GM12878 (cell line): ENCODE measurements at places on chromosomes 3 and 15. TPM values are rescaled to one million over a fixed set of nuclear protein-coding genes. Genes with fewer than 3 reads are reported as not detected.

DNA sequence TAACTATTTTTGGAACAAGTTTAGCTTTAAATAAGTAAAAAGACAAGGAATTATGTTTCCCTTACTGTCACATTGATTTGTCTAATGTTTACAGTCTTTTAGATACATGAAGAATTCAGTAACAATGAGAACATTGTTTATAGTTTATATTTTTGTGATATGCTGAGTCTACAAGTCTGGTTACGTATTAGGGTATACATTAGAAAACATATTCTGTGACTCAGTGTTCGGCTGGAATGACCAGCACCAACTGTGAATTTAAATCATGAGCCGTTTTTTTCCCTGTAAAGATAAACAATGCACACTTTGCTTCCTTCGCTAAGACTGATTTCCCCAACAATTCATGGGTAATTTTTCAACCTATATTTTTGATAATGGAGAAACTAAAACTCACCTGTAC lies 131.5 kb downstream of the DUT start:
- peaks cover 2% of the 10 kb centered on the region; the same call in 1 of the 2 replicates for H3K36me3 ChIP-seq
- no peak for DNase-seq
- no peaks in the 10 kb centered on the region for H3K4me1 ChIP-seq
- H3K4me3 ChIP-seq, result no peak overlapping the region
- H3K27ac ChIP-seq, result no peak overlapping the region

DNA sequence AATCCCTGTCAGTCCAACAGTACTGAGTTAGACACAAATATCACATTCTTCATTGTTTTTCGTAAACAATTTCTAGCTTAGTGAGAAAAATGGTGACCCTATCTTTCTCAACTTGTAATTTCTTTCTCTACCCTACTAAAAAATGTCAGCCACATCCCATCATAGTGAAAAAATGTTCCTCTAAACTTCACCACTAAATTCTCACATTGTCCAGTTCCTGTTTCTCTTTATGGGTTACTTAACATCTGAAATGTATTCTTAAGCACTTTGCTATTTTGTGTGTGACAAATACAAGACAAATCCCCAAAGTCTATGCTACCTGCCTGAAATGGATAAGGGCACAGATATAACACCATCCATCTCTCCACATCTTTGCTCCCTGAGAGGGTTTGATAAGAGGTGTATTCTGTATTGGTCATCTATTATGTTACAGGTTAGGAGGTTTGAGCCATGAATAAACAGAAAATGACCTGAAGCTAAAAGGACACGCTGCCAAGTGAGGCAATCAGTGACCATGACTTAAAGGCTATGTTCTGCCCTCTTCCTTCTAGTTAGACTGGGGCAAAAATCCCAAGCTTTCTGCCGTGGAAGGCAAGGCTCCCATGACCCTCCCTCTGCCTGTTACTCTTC lies 118.2 kb downstream of the GADL1 start:
- H3K4me1 ChIP-seq, result no peaks in the 10 kb centered on the region
- H3K27ac ChIP-seq, result no peak overlapping the region
- no peaks in the 10 kb centered on the region for H3K36me3 ChIP-seq
- H3K4me3 ChIP-seq, result no peak overlapping the region

DNA sequence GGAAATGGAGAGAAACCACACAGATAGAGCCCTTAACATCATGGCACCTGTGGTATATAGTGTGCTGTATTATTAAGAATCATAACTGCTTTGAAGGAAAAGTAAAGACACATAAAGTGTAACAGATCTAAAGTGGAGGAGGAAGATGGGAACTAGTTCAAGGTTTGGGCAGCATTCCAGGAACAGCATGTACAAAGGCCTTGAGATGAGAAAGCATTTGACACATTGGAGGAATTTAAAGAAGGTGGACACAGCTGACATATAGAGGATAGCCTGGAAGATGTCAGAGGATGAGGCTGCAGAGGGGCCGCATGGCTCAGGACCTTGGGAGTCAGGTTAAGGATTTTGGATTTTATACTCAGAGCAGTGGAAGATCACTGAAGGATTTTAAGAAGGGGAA lies 39.0 kb downstream of the LRTM1 start:
- H3K4me1 ChIP-seq, result no peaks in the 10 kb centered on the region
- H3K4me3 ChIP-seq, result no peak overlapping the region
- H3K27ac ChIP-seq, result no peak overlapping the region
- DNase-seq, result no peak

Gene FRMD5
- 0.64 and 0.77 TPM in 2 replicates for total RNA-seq
